ENCODE measurements at places on chromosomes 7 and 10. TPM values are rescaled to one million over a fixed set of nuclear protein-coding genes. Genes with fewer than 3 reads are reported as not detected.

ZNF467 gene
- 18.1 TPM for total RNA-seq

DNA sequence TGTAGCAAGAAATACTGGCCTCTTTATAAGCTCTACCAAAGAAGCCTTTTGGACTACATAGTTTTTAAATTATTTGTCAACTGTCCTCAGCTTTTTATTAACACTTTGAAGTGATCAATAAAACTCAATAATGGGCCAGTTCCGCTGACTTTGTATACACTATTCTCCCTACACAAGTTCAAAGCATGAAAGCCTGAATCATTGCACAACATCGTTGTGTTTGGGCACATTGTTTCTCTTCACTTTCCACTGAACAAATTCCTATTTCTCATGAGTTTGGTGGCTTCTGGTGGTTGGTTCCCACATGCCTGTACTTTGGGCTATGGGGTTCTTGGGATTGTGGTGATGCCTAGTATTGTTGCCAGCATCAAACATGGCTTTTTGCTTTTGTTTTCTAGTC lies 561.8 kb upstream of the LRRN3 start:
- H3K4me3 ChIP-seq = no peak overlapping the region
- H3K27me3 ChIP-seq = no peaks in the 10 kb centered on the region
- H3K4me1 ChIP-seq = no peaks in the 10 kb centered on the region
- DNase-seq = no peak
- no peak overlapping the region for H3K27ac ChIP-seq
- H3K36me3 ChIP-seq = no peaks in the 10 kb centered on the region

DNA sequence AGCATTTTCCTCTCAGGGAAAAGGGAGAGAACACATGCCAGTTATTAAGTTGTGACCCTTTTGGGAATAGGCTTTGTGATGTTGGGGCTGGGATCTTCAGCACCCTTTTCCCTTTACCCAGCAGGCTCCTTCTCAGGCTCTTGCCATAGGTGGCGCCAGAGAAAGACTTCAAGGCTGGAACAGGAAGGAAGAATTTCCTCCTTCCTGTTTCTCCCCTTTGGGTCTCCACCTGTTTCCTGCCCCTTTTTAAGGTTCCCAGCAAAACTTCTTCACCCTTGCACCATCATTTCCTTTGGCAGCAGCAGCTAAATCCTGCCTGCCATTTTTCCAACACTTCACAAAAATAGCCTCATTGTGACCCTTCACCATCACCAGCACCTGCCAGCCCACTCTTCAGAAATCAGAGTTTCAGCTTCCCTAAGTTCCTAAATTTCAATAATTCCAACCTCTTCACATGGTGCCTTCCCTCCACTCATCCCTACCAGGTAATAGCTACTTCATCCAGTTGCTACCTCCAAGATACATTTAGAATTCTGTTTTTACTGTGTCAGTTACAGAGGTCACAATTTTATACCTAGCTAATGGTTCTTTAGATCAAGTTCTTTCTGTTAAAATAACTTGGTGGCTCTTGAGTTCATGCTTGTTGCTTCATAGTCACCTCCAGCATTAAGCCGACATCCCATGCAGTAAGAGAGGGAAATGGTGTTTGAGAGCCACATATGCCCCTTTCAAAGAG lies 22.4 kb upstream of the FOXK1 start:
- no peaks in the 10 kb centered on the region for H3K36me3 ChIP-seq
- H3K27ac ChIP-seq = no peak overlapping the region
- H3K4me3 ChIP-seq = no peak overlapping the region
- no peak for DNase-seq
- H3K27me3 ChIP-seq = no peaks in the 10 kb centered on the region
- H3K4me1 ChIP-seq = no peaks in the 10 kb centered on the region

DNA sequence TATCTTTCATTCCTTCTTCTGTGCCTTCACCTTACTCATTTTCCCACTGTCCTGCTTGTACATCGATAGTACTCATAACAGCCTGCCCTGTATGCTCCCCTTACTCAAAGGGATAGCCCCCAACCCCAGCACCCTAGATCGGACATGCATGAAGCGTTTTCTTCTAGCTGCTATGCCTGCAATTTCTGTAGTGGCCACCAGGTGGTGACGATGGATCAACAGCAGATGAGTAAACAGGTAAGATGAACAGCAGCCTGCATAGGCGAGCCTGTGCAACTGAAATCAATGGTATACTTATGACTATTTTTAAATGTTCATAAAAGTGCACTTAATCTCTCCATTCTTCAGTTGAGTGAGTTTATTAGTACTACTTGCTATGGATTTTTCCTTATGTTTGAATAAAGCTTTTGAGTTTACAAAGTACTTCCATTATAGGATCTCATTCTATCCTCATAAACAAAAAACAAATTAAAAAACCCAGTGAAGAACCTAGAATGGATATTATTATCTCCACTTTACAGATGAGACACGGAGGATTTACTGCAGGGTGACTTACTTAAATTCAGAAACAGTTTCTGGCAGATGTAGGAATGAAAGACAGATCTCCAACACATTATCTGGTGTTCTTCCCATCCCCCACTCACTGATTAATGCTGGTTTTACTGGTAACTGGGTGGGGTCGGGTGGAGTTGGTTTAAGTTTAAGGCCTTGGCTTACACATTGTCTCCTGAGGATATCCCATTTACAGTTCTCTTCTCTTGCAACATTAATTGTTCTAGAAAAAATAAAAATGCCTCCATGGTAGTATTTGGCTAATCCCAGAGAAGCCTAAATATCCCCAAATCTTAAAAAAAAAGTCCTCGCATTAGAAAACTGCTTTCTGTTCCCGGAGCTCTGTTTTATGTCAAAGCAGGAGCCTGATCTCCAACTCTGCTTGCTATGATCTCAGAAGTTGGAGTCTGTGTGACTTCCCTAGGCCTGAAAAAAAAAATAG lies 222.1 kb downstream of the GLI3 start:
- no peaks in the 10 kb centered on the region for H3K27me3 ChIP-seq
- H3K4me3 ChIP-seq = no peak overlapping the region
- H3K27ac ChIP-seq = no peak overlapping the region
- no peaks in the 10 kb centered on the region for H3K4me1 ChIP-seq
- no peak for DNase-seq

- no peaks in the 10 kb centered on the region for H3K27me3 ChIP-seq
- H3K4me3 ChIP-seq = no peak overlapping the region
Observed at GRCh38 chr10:44851881-44852280, 59.3 kb upstream of the TMEM72 start.

GRCh38 chr10:124611738-124612137 lies 132.4 kb downstream of the FAM53B start:
- DNase-seq = no peak
- no peaks in the 10 kb centered on the region for H3K27me3 ChIP-seq
- H3K4me3 ChIP-seq = no peak overlapping the region
- peaks cover 13% of the 10 kb centered on the region for H3K4me1 ChIP-seq

- H3K4me3 ChIP-seq = no peak within 1 kb of the TSS
- DNase-seq = no peak
- no peaks in the 10 kb centered on the region for H3K27me3 ChIP-seq
- no peaks in the 10 kb centered on the region for H3K4me1 ChIP-seq
- H3K27ac ChIP-seq = no peak within 1 kb of the TSS
Observed at GRCh38 chr10:107163881-107164861, at the start of gene SORCS1. Gene SORCS1, minus strand, starts transcription at chr10:107164706.
